ENCODE measurements at places on chromosomes 16 and 17. TPM values are rescaled to one million over a fixed set of nuclear protein-coding genes. Genes with fewer than 3 reads are reported as not detected.

The ZPBP2 gene
- not detected for total RNA-seq

The MYO19 gene
- 16.4 TPM for total RNA-seq

The ODAD4 gene
- 0.20 TPM for total RNA-seq

The LITAFD gene
- not detected for total RNA-seq

The CD2BP2 gene
- total RNA-seq, result 25.3 TPM

GRCh38 chr16:89256651-89257254 lies 39.2 kb downstream of the ZNF778 start:
- no peak overlapping the region for H3K4me3 ChIP-seq
- H3K27ac ChIP-seq, result no peak overlapping the region
- DNase-seq, result no peak
- no peaks in the 10 kb centered on the region for H3K4me1 ChIP-seq
- no peaks in the 10 kb centered on the region for H3K36me3 ChIP-seq

DNA sequence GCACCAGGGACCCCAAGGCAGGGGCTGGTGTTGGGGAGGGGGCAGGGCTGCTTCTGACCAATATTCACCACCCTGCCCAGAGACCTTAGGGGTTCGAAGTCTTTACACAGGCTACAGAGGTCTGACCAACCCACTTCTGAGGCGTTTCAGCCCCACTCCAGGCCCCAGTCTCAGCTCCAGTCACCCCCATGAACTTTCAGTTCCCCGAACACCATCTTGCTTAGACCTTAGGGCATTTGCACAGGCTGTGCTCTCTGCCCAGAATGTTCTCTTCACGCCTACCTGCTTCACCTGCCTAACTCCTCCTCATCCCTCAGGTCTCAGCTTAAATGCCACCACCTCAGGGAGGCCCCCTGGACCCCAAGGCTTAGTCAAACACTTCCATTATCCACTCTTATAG lies 25.8 kb upstream of the CPNE2 start:
- no peak overlapping the region for H3K4me3 ChIP-seq
- H3K36me3 ChIP-seq, result no peaks in the 10 kb centered on the region

DNA sequence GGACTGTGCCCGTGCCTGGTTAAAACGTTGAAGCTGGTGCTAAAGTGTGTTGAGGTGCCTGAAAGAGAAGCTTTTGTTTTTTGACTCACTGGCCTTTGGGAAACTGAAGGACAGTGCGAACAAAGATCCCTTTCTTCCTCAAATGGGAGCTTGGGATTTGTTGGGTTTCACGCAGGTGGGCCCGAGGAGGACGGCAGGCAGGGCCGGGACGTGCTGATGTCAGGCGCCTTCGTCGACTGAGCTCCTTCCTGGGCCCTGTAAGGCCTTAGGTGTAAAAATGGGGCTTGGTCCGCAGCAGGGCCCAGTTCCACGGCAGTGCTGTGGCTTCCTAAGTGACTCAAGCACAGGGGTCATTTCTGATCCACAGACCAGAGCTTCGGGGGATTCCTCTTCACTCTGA lies 106.9 kb downstream of the BANP start:
- no peaks in the 10 kb centered on the region for H3K4me1 ChIP-seq
- no peak overlapping the region for H3K4me3 ChIP-seq
- peak; percentile 35 for DNase-seq
- no peaks in the 10 kb centered on the region for H3K36me3 ChIP-seq

- DNase-seq, result peak; percentile 68
- H3K27me3 ChIP-seq, result no peaks in the 10 kb centered on the region
- H3K4me1 ChIP-seq, result peaks cover 16% of the 10 kb centered on the region
These were observed 2.8 kb downstream of the GRB7 start for GRCh38 chr17:39740357-39741111.

GRCh38 chr16:19130385-19130784 lies 16.6 kb downstream of the ITPRIPL2 start:
- peak overlapping the region; percentile 38 for H3K27ac ChIP-seq
- H3K27me3 ChIP-seq, result no peaks in the 10 kb centered on the region
- H3K4me3 ChIP-seq, result no peak overlapping the region
- H3K36me3 ChIP-seq, result no peaks in the 10 kb centered on the region
- no peaks in the 10 kb centered on the region for H3K4me1 ChIP-seq

- H3K27me3 ChIP-seq, result no peaks in the 10 kb centered on the region
- H3K36me3 ChIP-seq, result peaks cover 9% of the 10 kb centered on the region
- no peak overlapping the region for H3K4me3 ChIP-seq
- no peak overlapping the region for H3K27ac ChIP-seq
These were observed 106.8 kb upstream of the CHMP6 start for GRCh38 chr17:80884811-80885210.

DNA sequence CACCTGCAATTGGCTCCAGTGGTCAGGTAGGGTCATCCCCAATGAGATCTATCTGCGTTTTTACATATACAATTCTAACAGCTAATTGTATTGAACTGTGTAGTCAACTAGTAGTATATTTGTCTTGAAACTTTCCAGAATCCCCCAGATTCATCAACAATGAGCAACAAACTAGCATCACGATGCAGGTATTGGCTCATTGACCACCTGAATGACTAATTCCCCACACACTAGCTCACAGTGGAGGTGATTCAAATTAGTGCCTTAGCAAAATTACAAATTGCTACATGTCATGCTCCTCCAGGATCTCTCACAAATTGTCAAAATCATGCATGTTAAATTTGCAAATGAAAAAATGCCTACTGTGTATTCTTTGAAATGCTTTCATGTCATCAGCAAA lies 62.8 kb upstream of the MPHOSPH6 start:
- no peaks in the 10 kb centered on the region for H3K27me3 ChIP-seq
- no peak overlapping the region for H3K4me3 ChIP-seq
- no peaks in the 10 kb centered on the region for H3K4me1 ChIP-seq
- no peaks in the 10 kb centered on the region for H3K36me3 ChIP-seq

GRCh38 chr16:53844804-53845203 lies 140.8 kb downstream of the FTO start:
- H3K36me3 ChIP-seq, result no peaks in the 10 kb centered on the region
- no peaks in the 10 kb centered on the region for H3K4me1 ChIP-seq
- H3K4me3 ChIP-seq, result no peak overlapping the region
- H3K27me3 ChIP-seq, result no peaks in the 10 kb centered on the region
- no peak for DNase-seq
- no peak overlapping the region for H3K27ac ChIP-seq

- H3K4me1 ChIP-seq, result no peaks in the 10 kb centered on the region
- no peak for DNase-seq
- no peaks in the 10 kb centered on the region for H3K27me3 ChIP-seq
- H3K36me3 ChIP-seq, result no peaks in the 10 kb centered on the region
- H3K27ac ChIP-seq, result no peak overlapping the region
- no peak overlapping the region for H3K4me3 ChIP-seq
These were observed 130.8 kb downstream of the XYLT1 start for GRCh38 chr16:17339764-17340541.

- no peak overlapping the region for H3K27ac ChIP-seq
- H3K27me3 ChIP-seq, result no peaks in the 10 kb centered on the region
- no peaks in the 10 kb centered on the region for H3K36me3 ChIP-seq
- no peak for DNase-seq
- peaks cover 4% of the 10 kb centered on the region for H3K4me1 ChIP-seq
These were observed 56.8 kb downstream of the B9D1 start for GRCh38 chr17:19305761-19306159.

DNA sequence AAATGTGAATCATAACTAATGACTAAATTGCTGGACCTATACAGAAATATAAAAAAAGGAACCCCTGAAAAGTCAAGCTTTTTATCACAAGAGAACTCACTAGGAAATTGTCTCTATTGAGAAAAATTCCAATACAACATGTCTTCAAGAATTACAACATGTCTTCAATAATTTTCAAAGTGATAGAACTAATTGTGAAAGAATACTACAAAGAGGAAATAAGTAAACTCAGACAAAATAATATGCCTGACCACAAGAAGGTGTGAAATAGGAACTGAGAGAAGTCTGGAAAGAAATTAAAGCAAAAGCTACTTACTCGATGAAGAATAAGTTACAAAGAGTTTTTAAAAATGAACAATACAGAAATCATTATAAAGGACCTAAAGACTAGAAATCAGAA lies 29.9 kb upstream of the OR1G1 start:
- no peaks in the 10 kb centered on the region for H3K4me1 ChIP-seq
- H3K27ac ChIP-seq, result no peak overlapping the region
- H3K4me3 ChIP-seq, result no peak overlapping the region
- DNase-seq, result no peak
- H3K27me3 ChIP-seq, result no peaks in the 10 kb centered on the region

GRCh38 chr17:74417178-74418045 lies 14.5 kb upstream of the GPRC5C start:
- H3K4me3 ChIP-seq, result no peak overlapping the region
- H3K36me3 ChIP-seq, result no peaks in the 10 kb centered on the region
- no peaks in the 10 kb centered on the region for H3K27me3 ChIP-seq
- DNase-seq, result no peak
- no peak overlapping the region for H3K27ac ChIP-seq

DNA sequence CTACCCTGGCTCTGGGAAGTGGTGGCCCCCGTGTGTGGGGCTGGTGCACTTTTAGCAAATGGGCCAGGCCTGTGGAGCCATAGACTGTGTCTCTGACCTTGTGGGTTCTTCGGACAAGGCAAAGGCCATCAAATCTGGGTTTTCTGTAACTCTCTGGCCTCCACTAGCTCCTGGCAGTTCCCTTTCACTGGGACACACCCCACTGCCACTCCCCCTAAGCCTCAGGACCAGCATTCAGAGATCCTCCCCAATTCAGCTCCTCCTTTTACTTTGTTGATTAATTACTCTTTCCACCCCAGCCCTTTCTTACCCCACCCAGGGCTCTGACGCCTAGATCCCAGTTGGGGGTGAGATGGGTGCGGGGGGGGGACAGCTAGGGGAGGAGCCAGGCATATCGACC lies 53.9 kb upstream of the IRX3 start:
- no peak overlapping the region for H3K27ac ChIP-seq
- no peak for DNase-seq
- H3K36me3 ChIP-seq, result no peaks in the 10 kb centered on the region
- H3K4me3 ChIP-seq, result no peak overlapping the region
- no peaks in the 10 kb centered on the region for H3K4me1 ChIP-seq
- H3K27me3 ChIP-seq, result no peaks in the 10 kb centered on the region

DNA sequence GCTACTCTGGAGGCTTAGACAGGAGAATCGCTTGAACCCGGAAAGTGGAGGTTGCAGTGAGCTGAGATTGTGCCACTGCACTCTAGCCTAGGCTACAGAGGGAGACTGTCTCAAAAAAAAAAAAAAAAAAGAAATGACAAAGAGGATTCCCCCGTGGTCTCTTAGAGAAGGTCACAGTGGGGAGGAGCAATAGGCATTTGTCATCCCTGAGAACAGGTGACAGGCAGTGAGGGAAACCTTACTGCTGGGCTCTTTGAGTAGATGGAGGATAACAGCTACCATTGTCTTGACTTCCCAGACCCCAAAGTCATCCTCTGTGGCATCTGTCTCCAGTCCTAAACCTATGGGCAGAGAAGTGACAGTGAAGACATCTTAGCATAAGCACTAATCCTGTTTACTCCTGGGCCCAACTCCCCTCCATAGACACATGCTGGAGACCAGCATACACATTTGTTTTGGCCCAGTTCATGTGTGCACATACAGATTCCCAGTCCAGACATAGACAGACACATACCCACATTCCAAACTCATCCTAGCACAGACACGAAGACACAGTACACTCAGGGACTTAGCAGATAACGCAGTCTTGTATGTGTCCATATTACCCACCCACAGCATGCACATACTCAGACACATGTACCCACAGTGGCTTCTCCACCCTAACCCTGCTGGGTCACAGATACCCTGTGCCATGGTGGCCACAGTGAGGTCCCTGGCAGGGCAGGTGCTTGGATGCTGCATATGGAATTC lies 2.7 kb downstream of the ESRP2 start:
- no peaks in the 10 kb centered on the region for H3K27me3 ChIP-seq
- DNase-seq, result no peak
- no peak overlapping the region for H3K4me3 ChIP-seq
- H3K27ac ChIP-seq, result peak overlapping the region; percentile 35
- H3K36me3 ChIP-seq, result peaks cover 7% of the 10 kb centered on the region

DNA sequence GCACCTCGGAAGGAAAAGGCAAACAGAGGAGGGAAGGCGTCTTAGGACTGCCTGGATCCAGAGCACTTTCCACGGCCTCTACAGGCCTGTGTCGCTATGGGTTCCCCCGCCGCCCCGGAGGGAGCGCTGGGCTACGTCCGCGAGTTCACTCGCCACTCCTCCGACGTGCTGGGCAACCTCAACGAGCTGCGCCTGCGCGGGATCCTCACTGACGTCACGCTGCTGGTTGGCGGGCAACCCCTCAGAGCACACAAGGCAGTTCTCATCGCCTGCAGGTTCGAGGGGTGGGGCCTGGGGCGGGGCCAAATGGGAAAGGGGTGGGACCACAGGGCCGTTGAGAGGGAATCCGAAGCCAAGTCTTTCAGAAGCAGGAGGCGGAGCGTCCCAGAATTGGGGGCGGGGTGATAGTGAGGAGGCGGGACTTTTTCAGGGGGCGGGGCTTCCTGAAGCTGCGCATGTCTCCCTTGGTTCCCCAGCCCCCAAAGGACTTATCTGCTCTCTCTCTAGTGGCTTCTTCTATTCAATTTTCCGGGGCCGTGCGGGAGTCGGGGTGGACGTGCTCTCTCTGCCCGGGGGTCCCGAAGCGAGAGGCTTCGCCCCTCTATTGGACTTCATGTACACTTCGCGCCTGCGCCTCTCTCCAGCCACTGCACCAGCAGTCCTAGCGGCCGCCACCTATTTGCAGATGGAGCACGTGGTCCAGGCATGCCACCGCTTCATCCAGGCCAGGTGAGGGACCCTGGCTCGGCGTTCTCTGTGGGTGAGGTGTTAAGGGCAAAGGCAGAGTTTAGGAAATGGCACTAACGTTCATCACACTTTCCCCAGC lies 939 bp downstream of the BCL6B start:
- H3K4me1 ChIP-seq, result no peaks in the 10 kb centered on the region
- no peak overlapping the region for H3K27ac ChIP-seq
- no peaks in the 10 kb centered on the region for H3K36me3 ChIP-seq
- H3K4me3 ChIP-seq, result peak overlapping the region; percentile 36
- no peaks in the 10 kb centered on the region for H3K27me3 ChIP-seq

DNA sequence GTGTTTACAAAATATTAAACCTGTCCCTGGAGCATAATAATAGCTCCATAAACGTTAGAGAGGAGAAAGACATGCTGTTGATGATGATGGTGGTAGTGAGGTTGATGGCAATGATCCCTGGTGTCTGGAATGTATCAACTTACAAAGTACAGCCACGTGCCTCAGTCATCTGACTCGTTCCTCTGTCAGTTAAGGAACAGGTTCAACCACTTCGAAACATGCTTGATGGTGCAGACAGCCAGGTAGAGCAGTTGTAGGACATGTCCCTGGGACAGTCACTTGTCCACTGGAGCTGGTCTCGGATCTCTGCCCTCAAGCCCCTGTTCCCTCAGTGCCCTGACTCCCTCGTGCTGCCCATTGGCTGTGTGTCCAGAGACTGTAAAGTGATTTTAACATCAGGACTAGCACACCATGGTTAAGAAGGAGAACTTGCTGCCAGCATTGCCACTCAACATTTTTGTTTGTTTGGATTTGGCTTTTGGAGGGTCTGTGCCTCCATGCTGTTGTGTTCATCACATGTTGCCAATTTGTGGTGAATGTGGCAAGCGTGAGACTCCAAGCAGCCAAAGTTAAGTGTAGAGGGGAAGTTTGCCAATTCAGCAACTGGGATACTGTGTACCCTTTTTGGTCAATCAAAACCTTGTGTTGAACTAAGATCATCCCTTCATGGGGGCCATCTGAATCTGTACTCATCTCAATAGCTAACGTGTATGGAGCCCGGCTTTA lies 16.3 kb upstream of the SALL1 start:
- no peaks in the 10 kb centered on the region for H3K4me1 ChIP-seq
- no peak overlapping the region for H3K4me3 ChIP-seq
- no peak overlapping the region for H3K27ac ChIP-seq

All from pancreas (tissue), 10 donors.